Sciatic nerve (tissue), 2 donors: ENCODE measurements at places on chromosomes 2 and 18. TPM values are rescaled to one million over a fixed set of nuclear protein-coding genes. Genes with fewer than 3 reads are reported as not detected.

The B3GNT7 gene
- 4.2 TPM for total RNA-seq

The SERPINB5 gene
- total RNA-seq, result not detected

The BMP10 gene
- not detected for total RNA-seq

The SNED1 gene
- 148 TPM for total RNA-seq

The MYOM1 gene
- total RNA-seq, result 19.9 TPM

The NYAP2 gene
- 0.22 TPM for total RNA-seq

The COPS9 gene
- 124 TPM for total RNA-seq

The REEP1 gene
- total RNA-seq, result 0.98 TPM

The FAM168B gene
- total RNA-seq, result 88.0 TPM

The L3MBTL4 gene
- 8.7 TPM for total RNA-seq

GRCh38 chr2:100544911-100545596 lies 17.7 kb upstream of the PDCL3 start:
- no peak for DNase-seq

- no peak for DNase-seq
Measured at GRCh38 chr2:53515435-53516332, 251.9 kb upstream of the CHAC2 start.

GRCh38 chr18:63005306-63005705 lies 290.0 kb downstream of the PHLPP1 start:
- DNase-seq, result no peak

DNA sequence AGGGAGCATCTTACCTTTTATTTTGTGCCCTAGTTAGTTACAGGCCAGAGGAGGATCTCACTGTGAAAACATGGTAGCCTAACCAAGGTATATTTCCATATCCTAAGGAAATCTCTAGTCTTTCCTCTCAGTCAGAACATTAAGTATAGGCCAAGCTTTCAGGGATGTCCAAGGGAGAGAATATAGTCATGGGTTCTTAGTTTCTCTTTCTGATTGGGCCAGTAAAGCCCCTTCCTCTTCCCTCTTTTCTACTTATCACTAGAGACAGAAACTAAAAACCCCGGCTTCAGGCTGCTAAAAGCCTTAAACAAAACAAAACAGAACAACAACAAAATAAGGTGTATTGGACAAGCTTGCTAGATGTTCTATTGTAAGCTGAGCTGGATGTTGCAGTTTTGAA lies 44.3 kb upstream of the TNFRSF11A start:
- DNase-seq, result no peak

DNA sequence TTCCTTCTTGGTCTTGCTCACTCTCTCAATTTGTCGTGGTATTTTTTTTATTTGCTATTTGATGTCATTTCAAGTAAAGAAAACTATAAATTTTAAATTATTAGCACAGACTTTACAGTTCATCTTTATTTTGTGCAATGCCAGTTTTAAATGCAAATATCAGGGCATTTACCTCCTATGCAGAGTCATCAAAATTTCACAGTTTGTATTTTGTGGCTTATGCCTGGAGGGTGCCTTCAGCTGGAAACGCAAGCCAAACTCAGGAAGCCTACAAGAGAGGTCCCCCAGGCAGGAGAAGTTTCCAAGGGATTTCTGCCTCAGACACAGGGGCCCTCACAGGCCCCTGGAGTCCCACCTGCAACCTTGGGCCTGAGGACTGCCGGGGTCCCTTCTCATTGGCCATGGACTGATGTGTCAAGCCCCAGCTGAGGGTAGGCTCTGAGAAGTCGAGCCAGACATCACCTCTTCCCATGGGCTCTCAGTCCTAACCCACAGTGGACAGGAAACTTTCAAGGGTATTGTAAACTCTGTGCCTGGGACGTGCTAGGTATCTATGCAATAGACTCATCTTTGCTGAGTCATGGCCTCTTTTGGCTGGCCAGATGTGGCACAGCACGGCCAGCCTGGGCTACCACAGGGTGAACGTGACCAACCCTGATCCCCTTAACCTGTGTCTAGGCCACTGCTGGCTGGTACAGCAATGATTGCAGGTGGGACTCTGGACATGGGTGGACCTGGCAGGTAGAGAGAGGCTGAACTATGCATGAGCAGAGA lies 236.5 kb downstream of the CELF4 start:
- DNase-seq, result no peak

DNA sequence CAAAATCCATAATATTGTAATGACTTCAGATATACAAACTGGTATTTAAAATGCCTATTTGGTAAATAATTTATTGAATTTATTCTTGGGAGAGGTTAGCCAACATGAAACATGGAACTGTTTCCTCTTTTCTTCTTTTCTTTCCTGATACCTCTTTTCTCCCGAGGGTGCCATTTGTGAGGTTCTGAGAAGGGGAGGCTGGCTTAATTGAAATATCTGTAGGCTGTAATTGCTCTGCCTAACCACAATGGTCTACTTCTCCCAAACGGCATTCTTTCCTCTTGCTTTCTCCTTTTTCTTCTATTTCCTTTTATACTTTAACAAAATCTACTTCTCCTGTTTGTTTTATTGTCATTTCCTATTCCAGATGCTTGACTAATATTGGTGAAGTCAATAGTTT lies 114.9 kb downstream of the TCF4 start:
- DNase-seq, result no peak

DNA sequence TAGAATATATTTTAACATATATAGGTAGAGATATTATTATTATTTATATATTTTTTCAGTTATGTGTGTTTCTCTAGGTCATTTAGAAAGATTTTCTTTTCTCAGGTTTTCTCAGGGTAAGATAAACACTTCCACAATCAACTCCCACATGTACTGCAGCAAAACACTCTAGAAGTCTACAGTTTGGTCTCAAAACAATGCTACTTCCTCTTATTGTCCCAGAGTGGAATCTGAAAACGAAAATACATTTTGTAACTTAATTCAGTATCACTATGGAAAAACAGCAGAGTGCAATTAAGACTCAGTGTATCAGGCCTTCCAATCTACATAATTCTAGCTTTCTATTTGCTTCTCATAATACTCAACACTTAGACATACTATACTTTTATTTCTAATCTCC lies 190.1 kb upstream of the SLC35G4 start:
- no peak for DNase-seq

GRCh38 chr2:230891509-230891908 lies 26.8 kb downstream of the ITM2C start:
- no peak for DNase-seq

DNA sequence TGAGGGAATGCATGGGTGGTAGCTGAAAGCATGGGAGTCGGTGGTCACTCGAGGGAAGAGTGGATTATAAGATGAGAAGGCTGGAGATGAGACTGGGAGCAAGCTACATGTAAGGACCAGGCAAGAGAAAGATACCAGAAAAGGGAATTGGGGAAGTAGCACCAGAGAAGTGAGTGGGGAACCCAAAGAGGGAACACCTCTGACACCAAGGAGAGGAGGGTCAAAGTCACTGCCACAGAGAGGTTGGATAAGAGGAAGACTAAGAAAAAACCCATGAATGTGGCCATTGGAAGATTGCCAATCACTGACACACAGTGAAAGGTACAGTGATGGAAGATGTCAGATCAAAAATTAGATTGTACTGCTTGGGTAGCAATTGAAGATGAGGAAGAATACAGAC lies 473.9 kb downstream of the BCL11A start:
- DNase-seq, result no peak

DNA sequence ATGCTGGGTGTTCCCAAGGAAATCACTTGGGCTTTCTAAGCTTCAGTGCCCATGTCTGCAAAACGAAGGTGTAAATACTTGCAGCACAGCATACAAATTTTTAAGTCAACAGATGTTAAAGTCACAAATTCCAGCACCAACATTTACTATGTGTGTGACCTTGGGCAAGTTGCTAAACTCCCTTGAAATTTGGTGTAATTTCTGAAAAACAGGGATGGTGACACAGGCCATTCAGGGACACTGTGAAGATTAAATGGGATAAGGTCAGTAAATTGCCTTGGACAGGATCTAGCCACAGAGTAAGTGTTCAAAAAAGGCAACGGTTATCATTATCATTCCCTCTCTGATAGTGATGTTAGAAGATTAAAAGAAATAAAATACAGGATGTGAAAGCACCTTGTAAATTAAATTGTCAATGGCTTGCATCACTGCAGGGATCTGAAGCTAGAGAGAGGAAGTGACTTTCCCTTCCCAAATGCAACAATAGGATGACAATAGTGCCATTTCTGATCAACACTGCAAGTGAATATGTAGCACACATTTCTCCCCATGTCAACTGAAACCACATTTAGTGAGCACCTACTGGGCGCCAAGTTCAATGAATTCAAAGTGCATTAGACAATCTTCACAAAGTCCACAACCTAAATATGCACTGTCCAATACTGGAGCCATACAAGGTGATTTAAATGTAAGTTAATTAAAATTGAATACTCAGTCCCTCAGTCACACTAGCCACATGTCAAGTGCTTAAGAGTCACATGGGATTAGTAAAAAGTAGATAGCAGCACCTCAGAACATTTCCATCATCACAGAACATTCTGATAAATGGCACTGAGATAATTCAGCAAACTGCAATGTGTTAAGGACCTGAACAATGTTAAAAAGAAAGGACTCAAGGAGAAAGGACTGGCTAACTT lies 81.2 kb downstream of the STK39 start:
- DNase-seq, result no peak

DNA sequence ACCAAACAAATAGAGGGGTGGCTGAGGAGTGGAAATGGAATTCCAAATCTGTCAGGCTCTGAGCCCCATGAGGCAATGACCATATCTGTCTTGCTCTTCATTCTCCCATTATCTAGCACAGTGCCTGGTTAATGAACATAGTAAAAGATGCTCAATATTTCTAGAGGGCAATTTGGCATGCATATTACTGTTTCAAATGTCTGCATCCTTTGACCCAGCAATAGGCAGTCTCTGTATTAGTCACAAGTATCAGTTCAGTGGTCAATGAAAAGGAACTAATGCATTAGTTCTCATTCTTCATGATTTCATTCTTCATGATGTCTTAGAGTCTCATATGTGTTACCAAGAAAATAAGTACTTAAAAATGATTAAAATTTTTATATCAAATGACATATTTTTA lies 28.4 kb upstream of the MALL start:
- DNase-seq, result no peak

- peak; percentile 91 for DNase-seq
Measured at GRCh38 chr2:172103471-172104272, 972 bp upstream of the DLX2 start.

- no peak for DNase-seq
Measured at GRCh38 chr2:17083902-17084301, 418.3 kb upstream of the CYRIA start.

DNA sequence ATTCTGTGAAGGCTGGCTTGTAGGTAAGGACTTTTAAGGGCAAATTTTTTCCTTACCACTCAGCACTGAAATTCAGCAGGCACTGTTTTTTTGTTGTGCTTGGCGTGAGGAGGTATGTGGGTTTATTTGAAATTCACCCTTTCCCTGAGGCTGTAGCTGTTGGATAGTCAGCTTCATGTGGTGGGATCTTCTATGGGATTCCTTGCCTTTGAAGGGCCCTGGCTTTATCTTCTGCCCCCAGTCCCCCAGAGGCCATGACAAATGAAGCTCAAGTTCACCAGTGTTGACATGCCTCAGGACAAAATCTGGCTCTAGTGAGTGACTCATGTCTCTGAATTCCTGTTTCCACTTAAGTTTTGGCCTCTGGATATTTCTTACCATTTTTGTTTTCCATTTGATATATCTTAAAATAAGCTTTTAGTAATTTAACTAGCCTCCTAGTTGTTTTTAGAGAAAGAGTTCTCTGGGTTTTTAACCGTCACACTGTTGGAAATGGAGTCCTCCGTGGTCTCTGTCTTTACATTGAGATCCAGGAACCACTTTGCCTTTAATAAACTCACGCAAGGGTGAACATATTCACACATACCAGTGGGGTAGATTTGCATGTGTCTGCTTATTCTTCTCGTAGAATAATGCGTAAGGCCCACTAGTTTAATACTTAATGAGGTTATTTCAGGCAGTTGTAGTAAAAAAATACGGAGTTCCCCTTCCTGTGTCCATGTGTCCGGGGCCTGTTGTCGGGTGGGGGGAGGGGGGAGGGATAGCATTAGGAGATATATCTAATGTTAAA lies 211.1 kb upstream of the FAM98A start:
- no peak for DNase-seq

DNA sequence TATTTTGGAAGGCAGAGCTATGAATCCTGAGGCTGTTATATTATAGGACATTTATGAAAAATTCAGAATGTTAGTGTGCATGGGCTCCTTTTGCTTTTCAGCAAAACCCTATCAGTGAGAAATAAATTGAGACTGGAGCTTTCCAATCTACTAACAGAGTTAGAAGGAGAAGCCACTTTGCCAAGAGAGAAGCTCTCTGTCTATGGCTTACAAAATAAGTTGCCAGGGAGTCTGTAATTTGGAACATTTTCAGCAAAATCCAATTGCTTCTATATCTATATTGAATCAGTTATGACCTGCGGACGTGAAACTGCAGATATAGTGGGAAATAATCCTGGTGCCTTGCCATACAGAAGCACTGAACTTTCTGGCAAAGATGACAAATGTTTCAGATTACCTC lies 279.3 kb downstream of the CDH19 start:
- no peak for DNase-seq

DNA sequence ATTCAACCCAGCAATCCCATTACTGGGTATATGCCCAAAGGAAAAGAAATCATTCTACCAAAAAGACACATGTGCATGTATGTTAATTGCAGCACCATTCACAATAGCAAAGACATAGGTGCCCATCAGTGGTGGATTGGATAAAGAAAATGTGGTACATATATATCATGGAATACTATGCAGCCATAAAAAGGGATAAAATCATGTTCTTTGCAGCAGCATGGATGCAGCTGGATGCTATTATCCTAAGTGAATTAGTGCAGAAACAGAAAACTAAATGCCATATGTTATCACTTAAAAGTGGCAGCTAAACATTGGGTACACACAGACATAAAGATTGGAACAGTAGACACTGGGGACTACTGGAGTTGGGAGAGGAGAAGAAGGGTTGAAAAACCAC lies 82.2 kb downstream of the MYO3B start:
- DNase-seq, result no peak

DNA sequence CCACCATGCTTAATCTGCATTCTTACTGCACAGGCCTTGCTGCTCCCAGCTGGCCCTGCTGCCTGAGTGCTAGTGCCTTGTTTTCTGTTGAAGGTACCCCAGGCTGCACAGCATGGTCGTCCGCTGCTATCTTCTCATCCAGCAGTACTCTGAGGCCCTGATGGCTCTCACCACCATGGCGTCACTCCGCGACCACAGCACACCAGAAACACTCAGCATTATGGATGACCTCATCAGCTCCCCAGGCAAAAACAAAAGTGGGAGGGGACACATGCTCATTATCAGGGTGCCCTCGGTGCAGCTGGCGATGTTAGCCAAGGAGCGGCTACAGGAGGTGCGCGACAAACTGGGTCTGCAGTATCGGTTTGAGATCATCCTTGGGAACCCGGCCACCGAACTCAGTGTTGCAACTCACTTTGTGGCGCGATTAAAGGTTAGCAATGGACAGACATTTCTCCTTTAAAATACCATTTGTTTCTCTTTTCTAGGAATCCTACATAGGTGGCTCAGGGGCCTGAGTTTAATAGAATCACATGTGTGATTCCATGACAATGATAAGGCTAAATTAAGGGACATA lies 110.5 kb downstream of the ESCO1 start:
- DNase-seq, result no peak

GRCh38 chr2:102034683-102035548 lies 43.2 kb downstream of the IL1R2 start:
- DNase-seq, result no peak

- DNase-seq, result no peak
Measured at GRCh38 chr18:59907660-59908059, 7.9 kb downstream of the PMAIP1 start.
